OCI-M1 (cell line): ENCODE measurements at places on chromosomes 12 and 14.

DNA sequence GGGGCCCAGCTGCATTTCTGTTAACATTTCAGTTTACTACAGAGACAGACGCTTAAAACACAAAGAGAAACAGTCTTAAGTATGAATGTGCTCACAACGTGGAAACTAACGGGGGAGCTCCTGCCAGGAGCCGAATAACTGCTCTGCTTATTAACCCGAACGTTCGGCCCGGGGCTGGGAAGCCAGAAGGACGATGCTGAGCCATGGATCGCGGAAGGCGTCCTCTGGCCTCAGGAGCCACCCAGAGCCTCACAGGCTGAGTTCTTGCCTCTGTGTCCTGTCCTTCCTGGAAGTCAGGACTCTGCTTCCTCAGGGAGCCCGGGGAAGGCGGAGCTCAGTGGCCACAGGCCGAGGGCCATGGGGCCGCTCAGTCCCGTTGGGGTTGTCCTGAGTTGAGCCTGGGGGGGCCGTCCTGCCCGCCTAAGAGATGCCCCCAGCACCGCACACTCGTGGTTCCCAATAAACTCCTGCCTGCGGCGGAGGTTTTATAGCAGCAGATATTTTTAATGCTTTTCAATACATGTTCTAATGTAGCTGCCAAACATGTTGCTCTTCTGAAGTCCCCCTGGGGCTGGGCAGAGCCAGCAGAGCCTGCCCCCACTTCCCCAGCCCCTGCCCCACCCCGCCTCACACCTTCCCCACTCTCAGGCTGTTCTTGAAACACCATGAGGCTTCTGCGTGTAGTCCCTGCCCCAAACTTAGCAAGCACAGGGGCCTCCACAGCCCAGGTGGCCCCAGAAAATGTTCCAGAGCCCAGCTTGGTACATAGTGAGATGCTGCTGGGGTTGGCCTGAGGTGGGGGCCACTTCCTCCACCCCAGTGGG lies 3.4 kb upstream of the TEX22 start:
- no peak for DNase-seq

GRCh38 chr12:31783556-31783955 lies 54.7 kb upstream of the AMN1 start:
- no peak for DNase-seq

GRCh38 chr12:99253068-99253467 lies 394.5 kb upstream of the GARIN6 start:
- peak; percentile 1 for DNase-seq

DNA sequence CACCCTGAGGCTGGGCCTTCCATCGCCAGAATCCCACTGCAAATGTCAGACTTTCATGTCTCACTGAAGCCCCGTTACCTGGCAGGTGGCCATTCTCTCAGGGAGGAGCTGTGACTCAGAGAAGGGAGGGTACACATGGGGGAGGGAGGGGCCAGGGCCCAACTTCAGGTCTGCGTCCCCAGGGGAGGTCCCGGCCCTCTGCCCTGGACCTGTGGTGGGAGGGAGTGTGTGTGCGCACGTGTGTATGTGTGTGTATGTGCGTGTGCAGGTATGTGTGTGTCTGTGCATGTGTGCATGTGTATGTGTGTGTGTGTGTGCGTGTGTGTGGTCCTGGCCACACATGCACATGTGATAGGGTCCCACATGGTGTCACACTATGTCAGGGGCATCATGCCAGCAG lies 50.9 kb downstream of the MVK start:
- no peak for DNase-seq

GRCh38 chr12:51898506-51898905 lies 8.8 kb upstream of the ACVRL1 start:
- no peak for DNase-seq

- DNase-seq, result no peak
Observed at GRCh38 chr12:114206525-114206924, 199.4 kb downstream of the TBX5 start.

DNA sequence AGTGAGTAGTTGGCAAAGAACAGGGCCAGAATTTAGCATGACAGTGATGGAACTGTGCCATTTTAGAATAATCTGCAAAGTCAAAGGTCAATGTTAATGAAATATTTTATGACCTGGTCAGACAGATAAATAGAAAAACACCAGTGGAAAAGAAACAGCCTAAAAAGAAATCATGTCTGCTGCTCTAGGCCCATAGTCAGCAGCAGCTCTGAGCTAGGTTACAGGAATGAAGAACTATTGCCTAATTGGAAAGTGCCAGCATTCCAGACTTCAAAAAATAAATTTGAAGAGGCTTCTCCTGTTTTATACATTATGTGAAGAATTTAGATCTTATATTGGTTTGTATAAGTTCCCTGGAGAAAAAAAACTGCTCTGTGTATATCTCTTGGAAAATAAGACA lies 9.8 kb downstream of the NPC2 start:
- no peak for DNase-seq

GRCh38 chr14:91893669-91894068 lies 26.3 kb upstream of the TC2N start:
- DNase-seq, result peak; percentile 2

GRCh38 chr14:68562911-68563250 lies 230.0 kb downstream of the ZFP36L1 start:
- DNase-seq, result no peak

- DNase-seq, result no peak
Observed at GRCh38 chr12:27573972-27574371, 50.0 kb downstream of the PPFIBP1 start.

GRCh38 chr14:75832621-75833297 lies 149.0 kb downstream of the TGFB3 start:
- DNase-seq, result peak; percentile 61

- DNase-seq, result no peak
Observed at GRCh38 chr14:77763316-77763715, 2.4 kb upstream of the SNW1 start.

DNA sequence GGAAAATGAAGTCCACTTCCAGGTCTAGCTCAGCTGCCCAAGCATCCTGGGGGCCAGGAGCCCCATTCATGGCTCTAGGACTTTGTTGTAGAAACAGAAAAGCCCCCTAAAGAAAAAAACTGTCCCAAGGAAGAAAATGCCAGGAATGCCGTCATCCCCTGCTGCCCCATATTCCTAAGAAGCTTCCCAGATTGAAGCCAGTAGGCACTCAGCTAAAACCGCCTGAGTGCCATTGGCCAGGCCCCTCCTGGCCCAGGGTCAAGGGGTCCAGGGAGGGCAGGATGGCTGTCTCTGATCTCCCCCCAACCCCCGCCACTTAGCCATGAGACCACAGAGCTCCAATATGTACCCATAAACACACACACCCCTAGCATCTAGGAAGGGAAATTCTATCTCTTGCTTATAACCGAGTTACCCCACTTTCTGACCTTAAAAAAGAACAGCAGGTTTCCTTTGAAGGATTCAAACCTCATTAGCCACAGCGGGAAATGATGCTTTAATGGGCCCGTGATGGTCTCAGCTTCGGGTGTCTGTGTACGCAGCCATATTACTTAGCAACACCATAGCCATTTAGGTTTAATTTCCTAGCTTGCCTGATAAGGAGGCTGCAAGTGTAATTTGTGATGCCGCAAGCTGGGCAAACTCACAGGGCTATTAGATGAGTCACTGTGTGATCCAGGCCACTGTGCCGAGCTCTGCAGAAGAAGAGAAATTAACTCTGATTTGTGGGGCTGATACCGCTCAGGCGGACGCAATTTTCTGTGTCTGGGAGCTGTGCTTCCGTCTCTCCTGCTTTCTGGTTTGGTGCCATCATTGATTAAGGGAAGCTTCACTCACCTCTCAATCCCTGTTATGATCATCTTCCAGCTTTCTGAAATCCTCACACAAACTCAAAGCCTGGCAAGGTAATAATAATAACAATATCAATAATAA lies 84.2 kb downstream of the GCH1 start:
- peak; percentile 7 for DNase-seq

DNA sequence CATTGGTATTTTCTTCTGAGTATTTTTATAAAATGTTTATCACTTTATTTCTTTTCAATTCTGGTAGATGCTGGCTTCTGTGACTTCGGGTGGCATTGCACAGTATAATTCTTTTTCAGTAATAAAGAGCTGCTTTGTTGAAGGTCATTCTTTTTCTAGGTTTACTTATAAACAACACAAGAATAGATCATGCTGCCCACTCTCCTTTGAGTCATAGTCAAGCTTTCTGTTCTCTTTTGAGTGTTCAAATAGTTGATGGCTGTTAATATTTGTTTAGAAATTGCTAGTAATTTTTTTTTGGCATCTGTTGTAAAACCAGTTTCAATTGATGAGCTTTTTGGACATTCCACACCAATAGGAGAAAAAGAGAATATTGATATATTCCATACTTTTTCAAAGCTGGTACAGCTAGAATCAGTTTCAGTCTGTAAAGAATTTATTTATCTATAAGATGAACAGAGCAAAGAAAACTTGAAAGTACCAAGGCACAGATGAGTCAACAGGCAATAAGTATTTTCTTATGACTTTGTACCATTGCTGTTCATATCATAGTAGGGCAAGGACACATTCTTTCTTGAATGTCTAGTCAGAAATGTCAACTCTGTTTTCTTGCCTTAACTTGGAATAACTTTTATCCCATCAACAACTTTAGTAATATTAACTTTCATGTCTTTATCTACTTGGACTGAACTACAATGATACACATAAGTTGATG lies 513.0 kb upstream of the SEL1L start:
- DNase-seq, result no peak

GRCh38 chr12:3076730-3077571 lies at the start of gene TSPAN9:
Gene TSPAN9, plus strand, starts transcription at chr12:3077379. Its CDS starts 123,815 bp downstream, at chr12:3201194.
- peak; percentile 49 for DNase-seq

DNA sequence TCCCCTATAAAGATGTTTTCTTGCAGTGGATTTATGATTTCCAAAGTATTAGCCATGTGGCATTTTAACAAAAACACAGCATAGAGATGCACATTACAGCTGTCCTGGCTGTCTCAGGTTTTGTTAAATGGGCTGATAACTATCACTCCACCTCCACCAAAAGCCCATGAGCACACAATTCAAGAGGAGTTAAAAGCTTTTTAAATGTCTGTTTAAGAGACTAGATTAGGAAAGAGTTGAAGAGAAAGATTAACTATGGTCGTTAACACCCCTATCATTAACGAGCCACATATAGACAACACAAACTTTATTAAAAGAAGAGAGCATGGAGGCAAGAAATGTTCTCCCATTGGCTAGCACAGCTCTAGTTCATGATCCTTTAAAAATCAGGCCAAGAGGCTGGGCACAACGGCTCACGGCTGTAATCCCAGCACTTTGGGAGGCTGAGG lies 14.5 kb downstream of the CBX5 start:
- no peak for DNase-seq

GRCh38 chr12:2624543-2625288 lies 170.1 kb upstream of the FKBP4 start:
- DNase-seq, result peak; percentile 49

- no peak for DNase-seq
Observed at GRCh38 chr12:109273354-109273753, 35.7 kb downstream of the FOXN4 start.

DNA sequence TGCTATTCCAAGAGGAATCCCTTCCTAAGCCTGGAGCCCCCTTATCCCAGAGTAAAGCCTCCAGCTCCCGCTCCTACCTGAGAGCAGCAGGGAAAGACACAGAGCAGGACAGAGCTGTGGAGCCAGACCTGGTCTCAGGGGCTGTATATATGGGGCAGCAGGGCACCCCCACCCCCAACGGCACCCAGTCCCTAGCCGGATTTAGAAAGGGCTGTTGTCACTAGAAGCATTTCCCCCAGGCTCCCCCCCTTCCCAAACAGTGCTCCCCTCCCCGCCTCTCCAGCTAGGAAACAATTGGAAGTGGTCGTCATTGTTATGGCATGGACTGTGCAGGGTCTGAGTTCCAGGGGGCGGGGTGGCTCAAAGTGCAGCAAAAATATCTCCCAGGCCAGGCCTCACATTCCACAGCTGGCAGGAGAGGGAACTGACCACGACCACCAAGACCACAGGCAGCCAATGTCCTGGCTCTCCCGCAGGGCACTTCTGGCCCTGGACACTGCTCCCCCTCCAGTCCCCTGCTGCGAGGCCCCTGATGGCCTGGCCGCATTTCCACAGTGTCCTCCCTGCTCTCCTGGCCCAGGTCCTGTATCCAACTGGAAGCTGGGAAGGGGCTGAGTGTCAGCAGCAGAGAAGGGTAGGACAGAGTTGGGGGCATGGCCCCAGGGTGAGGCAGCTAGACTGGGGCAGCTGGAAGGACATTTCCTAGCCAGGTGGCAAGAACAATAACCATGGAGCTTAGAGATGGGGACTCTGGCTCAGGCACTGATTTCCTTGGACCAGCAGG lies at the start of gene MYH7:
TSS of gene MYH7 (minus strand) at position 118 of the 784 bp plus-strand sequence. CDS start 1,928 bp downstream, outside the sequence.
- DNase-seq, result no peak

DNA sequence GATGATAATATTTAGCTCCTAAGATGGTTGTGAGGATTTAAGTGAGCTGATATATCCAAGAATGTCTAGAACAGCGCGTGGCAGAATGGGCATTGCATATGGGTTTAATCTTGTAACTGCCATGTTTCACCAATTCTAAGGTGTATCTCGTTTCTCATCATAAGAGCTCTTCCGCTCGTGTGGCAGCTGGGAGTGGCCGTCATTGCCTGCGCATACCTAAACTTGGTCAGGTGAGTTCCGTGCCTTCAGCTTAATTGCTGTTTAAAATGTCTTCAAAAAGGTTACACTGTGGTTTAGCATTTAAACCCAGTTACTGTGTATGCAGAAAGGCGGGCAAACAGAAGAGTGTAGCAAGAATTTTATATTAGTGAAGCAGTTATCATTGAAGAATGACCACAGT lies 4.5 kb upstream of the AQP2 start:
- no peak for DNase-seq

- no peak for DNase-seq
Observed at GRCh38 chr12:31498424-31498823, 92.5 kb downstream of the DENND5B start.

DNA sequence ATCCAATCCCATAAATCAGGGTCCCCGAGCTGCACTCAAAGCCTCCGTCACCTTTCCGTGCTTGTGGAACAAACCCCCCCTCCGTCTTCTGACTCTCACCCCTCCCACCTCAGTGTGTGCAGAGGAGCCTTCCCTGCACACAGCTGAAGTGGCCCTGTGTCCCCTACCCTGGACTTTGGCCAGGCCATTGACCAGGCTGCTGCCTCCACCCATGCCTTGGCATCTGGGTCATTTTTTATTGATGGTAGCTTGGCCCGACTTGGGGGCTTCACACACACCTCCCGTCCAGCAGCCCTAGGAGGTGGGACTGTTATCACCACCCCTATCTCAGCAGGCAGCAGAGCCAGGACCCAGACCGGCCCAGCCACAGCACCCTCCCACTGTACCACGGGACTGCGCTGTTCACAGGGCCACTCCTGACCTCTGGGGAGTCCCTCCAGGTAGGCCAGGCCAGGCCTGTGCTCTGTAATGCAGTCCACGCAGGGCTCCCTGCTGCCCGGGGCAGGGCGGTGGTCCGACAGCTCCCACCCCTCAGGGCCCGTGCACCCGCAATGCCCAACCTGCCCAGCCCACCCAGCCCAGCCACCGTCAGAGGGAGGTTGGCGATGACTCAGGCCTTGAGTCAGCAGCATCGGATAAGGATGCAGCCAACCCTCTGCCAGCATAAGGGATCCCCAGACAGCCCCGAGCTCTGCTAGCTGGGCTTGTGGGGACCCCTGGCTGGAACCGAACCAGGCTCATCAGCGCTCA lies 9.2 kb upstream of the INF2 start:
- DNase-seq, result no peak

GRCh38 chr12:96241846-96242256 lies 47.7 kb downstream of the ELK3 start:
- no peak for DNase-seq
